ENCODE measurements at places on chromosomes 11 and 22.

DNA sequence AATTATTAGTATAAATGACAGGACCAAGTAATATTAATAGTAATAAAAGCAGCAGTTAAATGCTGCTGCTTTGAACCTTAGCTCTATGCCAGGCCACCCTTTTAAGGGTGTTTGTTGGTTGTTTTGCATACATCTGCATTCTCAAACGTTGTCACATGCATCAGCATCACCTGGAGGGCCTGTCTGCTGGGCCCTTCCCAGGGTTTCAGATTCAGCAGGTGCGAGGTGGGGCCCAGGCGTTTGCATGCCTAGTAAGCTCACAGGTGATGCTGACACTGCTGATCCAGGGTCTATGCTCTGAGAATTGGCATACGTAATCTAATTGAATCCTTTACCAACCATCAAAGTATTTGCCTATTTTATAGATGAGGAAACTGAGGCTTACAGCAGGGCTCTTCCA, 246.5 kb downstream of the CADM1 start:
- DNase-seq: no peak

DNA sequence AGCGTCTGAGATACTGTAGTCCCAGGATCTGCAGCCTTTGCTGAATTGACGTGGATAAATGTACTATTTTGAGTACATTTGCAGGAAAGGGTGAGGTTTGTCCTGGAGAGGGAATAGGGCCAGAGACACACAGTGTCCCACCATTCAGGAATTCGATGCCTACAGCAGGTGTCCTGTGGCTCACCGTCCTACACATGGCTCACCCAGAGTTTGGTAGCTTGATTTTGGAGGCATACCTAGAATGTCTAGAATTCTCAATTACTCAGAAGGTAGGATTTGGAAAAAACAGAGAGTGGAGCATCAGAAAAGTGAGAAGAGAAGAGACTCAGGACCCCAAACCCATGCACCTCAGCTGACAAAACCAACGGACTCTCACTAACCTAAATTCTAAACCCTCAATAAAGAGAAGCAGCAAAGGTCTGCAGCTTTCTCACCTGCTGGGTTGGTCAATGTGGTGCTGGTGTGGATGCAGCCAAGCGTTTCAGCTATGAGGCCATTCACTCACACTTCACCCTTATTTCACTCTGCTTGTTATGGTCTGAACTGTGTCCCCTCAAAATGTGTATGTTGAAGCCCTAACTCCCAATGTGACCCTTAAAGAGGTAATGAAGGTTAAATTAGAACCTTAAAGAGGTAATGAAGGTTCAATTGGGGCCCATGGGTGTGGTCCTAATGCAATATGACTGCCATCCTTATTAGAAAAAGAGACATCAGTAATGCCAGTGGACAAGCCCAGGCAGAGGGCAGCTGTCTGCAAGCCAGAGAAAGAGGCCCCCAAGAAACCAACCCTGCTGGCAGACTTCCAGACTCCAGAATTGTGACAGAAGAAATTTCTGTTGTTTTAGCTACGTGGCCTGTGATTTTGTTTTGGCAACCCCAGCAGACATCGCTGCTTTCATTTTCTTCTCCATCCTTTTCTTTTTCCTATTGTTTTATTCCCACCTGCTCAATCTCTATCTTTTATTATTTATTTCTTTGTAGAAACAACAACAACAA, 187.8 kb downstream of the SNX19 start:
- DNase-seq: no peak

DNA sequence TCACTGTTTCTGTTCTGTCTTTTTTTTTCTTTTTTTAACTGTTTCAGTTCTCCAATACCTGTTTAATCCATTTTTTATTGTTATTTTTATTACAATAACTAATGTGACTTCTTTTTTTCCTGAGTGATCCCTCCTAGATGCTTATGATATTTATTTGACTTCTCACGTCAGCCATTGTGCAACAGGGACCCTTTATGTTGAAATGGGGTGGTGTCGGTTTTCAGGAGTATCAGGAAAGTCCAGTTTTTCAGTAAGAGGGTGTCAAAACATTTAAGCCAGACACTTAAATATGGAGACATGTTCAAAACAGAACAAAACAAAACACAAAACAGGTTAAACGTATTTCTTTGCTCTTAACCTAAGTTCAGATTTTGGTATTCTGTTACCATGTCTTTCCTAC, 418.8 kb downstream of the DYNC2H1 start:
- no peak for DNase-seq

DNA sequence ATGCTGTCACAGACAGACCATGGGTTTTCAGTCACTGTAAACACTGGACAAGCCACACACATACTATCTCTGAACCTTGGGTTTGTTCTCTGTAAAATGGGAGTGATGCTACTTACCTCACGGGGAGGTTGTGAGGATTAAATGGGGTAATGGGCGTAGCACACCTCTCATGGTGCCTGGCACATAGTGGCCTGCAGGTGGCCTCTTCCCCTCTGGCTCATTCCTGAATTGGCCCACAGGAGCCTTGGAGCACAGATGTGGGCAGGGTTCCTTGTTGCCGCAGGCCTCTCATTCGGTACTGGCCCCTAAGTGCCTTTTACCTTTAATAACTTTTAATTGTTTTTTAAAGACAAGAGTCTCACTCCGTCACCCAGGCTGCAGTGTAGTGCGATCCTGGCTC, 11.7 kb downstream of the MICAL2 start:
- DNase-seq: no peak

- DNase-seq: no peak
Observed at GRCh38 chr22:22927196-22927887, 39.7 kb downstream of the IGLL5 start.

- no peak for DNase-seq
Observed at GRCh38 chr22:47460176-47460575, 697.7 kb downstream of the TBC1D22A start.

GRCh38 chr22:46320716-46321386, 14.7 kb upstream of the TRMU start:
- DNase-seq: no peak

GRCh38 chr22:38927033-38927781, 30.2 kb upstream of the APOBEC3A start:
- DNase-seq: peak; percentile 37

DNA sequence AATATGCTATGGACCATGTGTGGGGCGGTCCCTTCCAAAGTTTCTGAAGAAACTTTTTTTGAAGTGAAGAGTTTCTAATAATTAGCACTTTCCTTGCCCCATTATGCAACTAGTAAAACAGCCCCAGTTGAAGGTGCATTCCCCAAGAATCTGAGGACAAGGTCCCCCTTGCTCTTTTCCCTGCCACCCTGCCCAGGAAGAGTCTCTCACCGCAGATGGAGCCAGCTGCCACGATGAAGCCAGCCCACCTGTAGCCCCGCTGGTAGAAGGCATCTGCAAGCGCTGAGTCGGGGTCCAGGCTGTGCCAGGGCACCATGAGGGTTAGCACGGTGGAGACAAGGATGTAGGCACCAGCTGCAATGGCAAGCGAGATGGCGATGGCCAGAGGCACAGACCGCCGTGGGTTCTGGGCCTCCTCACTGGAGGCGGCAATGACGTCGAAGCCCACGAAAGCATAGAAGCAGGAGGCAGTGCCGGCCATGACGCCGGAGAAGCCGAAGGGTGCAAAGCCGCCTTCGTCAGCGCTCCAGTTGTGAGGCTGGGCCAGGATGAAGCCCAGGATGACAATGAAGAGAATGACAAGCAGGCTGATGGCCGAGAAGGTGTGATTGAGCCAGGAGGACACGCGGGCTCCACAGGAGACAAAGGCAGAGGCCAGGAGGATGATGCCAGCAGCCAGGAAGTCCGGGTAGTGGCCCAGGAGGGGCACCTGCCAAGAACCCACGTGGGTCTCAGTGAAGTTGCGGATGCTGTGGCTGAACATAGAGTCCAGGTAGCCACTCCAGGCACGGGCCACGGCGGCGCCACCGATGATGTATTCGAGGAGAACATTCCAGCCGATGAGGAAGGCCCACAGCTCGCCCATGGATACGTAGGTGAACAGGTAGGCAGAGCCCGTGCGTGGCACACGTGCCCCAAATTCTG, 1.5 kb downstream of the SLC7A4 start:
- no peak for DNase-seq

DNA sequence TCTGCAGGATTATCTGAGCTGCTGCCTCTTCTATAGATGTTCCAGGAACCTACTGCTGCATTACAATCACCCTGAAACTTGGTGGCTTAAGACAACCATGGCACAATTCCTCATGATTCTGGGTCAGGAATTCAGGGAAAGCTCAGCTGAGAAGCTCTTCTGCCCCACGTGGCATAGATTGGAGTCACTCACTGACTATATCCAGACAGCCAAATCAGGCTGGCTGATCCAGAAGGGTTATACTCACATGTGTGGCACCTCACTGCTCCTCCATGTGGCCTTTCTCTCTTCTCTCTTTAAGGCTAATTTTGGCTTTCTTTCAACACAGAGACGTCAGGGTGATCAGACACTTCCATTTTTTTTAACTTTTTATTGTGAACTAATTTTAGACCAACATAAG, 125.5 kb downstream of the BBOX1 start:
- no peak for DNase-seq

- DNase-seq: no peak
Observed at GRCh38 chr11:58058276-58059006, 27.7 kb downstream of the OR6Q1 start.

DNA sequence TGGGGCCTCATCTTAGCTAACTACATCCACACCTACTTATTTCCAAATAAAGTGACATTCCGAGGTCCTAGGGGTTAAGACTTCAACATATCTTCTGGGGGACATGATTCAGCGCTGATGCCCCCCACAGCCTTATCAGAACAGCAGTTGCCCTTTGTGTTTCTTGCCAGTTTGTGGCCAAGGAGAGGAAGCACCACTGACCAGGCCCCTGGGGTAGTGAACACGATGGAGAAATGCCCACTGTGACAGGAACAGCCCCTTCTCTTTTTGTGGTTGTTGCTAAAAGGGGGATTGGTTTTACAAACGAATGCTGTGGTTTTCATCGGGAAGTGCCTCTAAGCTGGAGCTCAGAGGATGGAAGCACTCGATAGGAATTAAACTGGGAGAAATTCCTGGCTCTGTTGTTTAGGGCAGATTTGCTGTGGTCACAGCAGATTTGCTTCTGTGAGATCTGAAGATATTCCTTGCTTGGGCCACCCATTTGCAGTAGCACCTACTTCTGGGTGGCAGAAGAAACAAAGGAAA, 88.8 kb downstream of the ABTB2 start:
- DNase-seq: no peak

- DNase-seq: no peak
Observed at GRCh38 chr11:116427903-116428637, 344.7 kb downstream of the BUD13 start.

- no peak for DNase-seq
Observed at GRCh38 chr11:1936781-1937615, 10.1 kb upstream of the MRPL23 start.

- no peak for DNase-seq
Observed at GRCh38 chr22:46801331-46801811, 38.9 kb downstream of the TBC1D22A start.

DNA sequence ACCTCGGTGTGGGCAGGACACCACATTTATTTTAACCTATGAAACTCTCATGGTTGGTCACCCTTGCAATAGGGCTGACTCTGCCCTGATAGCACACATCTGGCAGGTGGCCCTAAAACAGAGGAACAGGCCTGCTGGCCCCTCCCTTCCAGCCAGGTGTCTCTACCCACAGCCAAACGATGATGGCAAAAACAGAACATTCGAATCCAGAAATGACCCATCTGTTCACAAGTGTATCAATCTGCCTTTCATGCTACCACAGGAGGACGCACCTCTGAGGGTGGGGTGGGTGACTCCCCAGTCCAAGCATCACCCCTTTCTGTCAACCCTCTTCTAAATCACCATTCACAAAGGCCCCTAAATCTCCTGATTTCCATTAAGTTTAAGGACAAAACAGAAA, 118.1 kb downstream of the ETS1 start:
- no peak for DNase-seq

GRCh38 chr11:47797633-47798032, 30.5 kb upstream of the FNBP4 start:
- peak; percentile 51 for DNase-seq

DNA sequence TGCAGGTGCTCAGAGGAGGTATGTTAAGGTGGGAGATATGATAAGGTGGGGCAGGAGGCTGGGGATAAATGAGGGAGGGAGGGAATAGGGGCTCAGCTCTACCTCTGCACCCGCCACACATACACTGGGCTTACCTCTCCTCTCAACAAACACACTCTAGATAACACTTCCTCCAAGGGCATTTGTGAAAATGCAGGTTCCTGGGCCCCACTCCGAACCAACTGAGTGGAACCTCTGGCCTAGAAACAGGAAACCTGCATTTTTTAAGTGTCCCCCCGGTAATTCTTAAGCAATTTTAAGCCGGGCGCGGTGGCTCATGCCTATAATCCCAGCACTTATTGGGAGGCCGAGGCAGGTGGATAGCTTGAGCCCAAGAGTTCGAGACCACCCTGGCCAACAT, 46.5 kb upstream of the CD5 start:
- DNase-seq: no peak

- DNase-seq: no peak
Observed at GRCh38 chr11:36233204-36233603, 56.0 kb downstream of the COMMD9 start.

DNA sequence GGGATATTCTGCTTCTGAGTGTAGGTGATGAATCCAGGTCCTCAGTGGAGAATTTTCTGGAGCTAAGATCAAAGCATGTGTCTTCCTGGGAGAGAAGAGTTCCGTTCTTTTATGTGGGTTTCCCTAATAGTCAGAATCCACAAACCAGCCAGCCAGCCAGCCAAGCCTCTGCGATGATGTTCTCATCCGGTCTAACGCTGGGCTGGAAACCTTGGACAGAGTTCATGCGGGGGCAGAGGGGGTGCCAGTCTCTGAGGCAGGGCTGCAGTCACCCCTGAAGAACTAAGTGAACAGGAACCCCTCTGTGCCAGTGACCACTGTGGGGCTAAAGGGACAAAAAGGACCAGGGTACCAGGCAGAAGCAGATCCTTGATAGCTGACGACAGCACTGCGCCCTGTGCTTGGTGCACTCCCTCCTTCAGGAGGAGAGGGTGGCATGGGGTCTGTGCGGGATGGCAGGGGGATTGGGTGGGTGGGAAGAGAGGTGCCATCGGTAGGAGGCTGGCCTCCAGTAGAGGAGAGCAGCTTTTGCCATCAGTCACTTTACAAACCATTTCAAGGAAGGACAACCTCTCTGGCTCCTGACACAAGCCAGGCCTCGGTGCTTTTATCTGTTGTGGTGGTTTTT, 27.1 kb downstream of the ADAMTS15 start:
- no peak for DNase-seq

GRCh38 chr11:61914471-61915171, 2.7 kb downstream of the RAB3IL1 start:
- no peak for DNase-seq

DNA sequence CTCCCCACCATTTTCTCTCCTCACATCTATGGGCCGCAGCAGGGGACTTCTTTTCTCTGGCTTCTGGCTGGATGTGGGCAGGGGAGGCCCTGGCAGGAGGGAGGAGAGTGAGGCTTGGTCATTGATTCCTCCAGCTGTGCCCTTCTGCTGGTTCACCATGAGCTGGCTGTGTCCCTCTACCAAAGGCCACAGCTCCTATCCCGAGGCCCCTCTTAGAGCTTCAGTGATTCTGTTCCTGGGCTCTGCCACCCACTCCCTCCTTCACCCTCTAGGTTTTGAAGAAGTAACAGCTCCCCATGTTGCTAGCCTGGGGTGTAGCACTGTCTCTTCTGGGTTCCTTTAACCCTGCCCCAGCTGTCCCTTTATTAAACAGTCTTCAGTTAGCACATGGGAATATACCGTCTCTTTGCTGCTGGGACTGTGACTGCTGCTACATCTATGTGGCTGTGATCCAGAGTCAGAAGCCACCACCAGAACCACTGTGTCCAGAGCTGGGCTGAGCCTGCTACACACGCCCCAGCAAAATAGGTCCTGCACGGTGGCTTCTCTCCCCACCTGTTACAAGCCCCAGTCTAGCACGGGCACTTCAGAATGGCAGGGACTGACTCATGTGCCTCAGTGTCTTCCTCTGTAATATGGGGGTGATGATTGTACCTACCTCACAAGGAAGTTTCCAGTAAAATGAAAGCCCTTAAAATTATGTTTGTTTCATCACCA, 578 bp upstream of the PARVG start:
- no peak for DNase-seq

All from stimulated activated CD4-positive, alpha-beta T cell treated with anti-CD3 and anti-CD28 coated beads, Interleukin-2, amount 100 ng/mL, for 4 hours (primary cell).